Choroid plexus epithelial cell (primary cell): ENCODE measurements at places on chromosomes 6 and 20.

GRCh38 chr20:48463096-48463720 is 364.6 kb downstream of the PREX1 start:
- DNase-seq = no peak

- peak; percentile 62 for DNase-seq
Observed at GRCh38 chr6:34709386-34709785, 12.8 kb upstream of the ILRUN start.

GRCh38 chr6:33080127-33081089 is 4.6 kb downstream of the HLA-DPB1 start:
- peak; percentile 71 for DNase-seq

GRCh38 chr6:38099221-38099620 is 279.7 kb downstream of the ZFAND3 start:
- DNase-seq = no peak

GRCh38 chr6:153790876-153791473 is 248.1 kb upstream of the OPRM1 start:
- peak; percentile 65 for DNase-seq

- DNase-seq = no peak
Observed at GRCh38 chr6:38495922-38496635, 143.7 kb downstream of the BTBD9 start.

DNA sequence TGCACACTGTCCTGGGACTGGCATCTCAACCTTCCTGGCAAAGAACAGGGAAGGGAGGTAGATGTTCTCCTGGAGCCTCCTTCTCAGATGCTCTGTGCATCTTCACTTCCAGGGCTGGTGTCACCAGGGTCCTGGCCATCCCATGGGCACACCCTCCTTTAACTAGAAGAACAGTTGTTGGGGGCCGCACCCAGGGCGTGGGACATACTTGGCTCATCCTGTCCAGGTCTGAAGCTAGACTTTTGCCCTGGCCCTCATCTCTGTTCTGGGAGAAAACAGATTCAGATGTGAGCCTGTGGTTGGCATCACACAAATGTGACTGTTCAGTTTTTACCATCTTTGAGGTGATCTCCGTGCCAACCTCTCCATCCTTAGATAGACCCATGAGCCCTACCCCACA is 41.6 kb downstream of the FOXC1 start:
- DNase-seq = no peak

- no peak for DNase-seq
Observed at GRCh38 chr6:23511817-23512216, 614.2 kb upstream of the NRSN1 start.

- no peak for DNase-seq
Observed at GRCh38 chr6:116326181-116326671, 44.5 kb upstream of the DSE start.

DNA sequence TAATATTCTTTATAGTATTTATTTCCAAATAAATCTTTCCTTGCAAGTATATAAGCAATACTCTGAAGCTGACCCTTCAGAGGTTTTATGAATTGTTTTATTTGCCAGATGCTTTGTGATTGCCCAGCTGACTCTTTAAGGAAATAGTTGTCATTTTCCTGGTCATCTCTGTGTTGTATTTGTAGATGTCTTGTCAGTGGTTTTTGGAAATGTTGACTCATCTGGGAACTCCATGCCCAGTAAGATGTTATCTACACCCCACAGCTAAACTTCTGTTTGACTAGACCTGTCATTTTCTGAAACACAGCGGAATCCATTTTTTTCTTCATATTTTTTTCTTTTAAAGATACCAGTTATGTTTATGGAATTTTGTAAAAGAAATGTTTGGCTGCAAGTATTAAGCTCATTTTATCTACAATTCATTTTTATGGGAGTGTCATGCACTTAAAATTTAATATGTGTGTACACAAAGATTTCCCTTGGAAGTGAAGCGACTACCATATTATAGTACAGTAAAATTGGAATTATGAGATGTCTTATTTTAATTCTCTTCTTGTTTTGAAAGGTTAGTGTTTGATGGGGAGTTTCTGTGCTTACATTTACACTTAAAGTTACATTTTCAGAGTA is 491.0 kb downstream of the NKAIN2 start:
- peak; percentile 78 for DNase-seq

- DNase-seq = no peak
Observed at GRCh38 chr6:37047346-37047688, 41.9 kb downstream of the FGD2 start.

- no peak for DNase-seq
Observed at GRCh38 chr6:26739811-26740210, 80.3 kb upstream of the ZNF322 start.

- DNase-seq = peak; percentile 38
Observed at GRCh38 chr6:44653761-44654218, 266.3 kb downstream of the CDC5L start.

GRCh38 chr6:152218887-152219286 is 411.4 kb downstream of the ESR1 start:
- DNase-seq = no peak

- no peak for DNase-seq
Observed at GRCh38 chr6:157095569-157095968, 227.8 kb downstream of the TMEM242 start.

GRCh38 chr20:39049148-39049547 is 87.0 kb downstream of the DHX35 start:
- DNase-seq = no peak

GRCh38 chr6:79784395-79784753 is 153.2 kb downstream of the SH3BGRL2 start:
- DNase-seq = no peak

DNA sequence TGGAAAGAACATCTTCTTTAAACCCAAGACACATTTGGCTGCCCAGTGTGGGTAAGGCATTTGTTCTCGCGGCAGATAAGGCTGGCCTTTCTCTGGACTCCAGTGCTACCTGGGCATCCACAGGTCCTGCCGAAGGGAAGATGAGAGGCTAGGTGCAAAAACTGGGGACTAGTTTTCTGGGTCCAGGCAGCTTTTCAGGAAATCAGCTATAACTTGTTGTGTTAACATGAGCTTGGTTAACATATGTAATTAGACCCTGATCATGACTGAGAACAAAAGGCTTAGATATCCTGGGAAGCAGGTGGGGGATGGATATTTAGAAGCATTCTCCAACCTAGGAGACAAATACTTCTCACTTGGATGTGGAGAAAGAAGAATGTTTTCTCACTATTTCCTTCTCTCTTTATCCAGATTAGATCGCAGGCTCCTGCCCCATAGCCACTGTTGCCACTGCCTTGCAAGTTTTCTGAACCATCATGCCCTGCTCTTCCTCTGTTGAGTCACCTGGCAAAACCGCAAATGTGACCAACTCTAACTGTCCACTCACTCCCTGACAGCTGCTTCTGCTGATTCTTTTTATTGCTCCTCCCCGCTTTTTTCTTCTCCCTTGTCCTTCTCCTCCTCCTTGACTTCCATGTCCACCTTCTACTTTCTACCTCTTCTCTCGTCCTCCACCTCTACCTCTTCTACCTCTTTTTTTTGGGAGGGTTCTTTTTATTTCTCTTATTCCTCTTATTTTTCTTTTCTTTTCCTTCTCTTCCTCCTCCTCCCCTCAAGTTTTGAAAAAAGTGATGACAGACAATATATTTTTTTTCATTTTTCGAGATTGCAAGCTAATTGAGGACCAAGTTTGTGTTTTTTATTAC is 258.1 kb downstream of the UTRN start:
- DNase-seq = no peak

- peak; percentile 63 for DNase-seq
Observed at GRCh38 chr6:4017834-4018170, 61.1 kb downstream of the FAM217A start.

GRCh38 chr20:64093013-64093503 is 8.9 kb upstream of the LKAAEAR1 start:
- DNase-seq = no peak

GRCh38 chr6:141744194-141744925 is 388.4 kb upstream of the GJE1 start:
- DNase-seq = peak; percentile 9
